Progenitor cell of endocrine pancreas (in vitro differentiated cells): ENCODE measurements at places on chromosomes 4 and X.

- DNase-seq: no peak
These were observed 92.3 kb downstream of the PSAPL1 start for GRCh38 chr4:7342223-7343080.

GRCh38 chr4:87419578-87420249 is 2.7 kb upstream of the NUDT9 start:
- no peak for DNase-seq

- no peak for DNase-seq
These were observed 88.2 kb downstream of the CFAP299 start for GRCh38 chr4:80423553-80424224.

DNA sequence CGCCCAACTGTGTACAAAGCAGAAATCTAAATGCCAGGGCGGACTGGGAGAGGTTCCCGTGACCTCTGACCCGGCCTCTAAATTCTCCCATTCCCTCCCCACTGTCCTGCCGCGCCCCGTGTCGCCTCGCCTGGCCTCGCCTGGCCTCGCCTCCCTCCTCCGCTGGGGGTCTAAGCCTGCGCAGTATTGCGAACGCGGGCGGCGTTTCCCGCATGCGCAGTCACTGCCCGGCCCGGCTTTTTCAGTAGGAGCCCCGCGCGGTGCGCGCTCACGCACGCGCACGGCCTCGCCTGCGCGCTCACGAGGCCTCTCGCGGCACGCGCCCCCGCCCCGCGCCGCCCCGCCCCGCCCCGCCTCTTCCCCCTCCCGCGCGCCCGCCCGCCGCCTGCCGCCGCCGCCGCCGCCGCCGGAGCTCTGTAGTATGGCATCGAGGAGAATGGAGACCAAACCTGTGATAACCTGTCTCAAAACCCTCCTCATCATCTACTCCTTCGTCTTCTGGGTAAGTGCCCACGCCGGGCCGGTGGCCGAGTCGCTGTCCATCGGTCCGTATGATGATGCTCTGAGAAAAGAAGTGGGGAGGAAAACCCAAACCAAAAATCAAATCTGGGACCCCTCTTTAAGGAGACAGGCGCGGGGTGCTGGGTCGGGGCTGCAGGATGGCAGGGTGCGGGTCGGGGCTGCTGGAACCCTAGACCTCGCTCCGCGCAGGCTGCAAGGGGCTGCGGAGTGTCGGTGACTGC is at the start of gene TSPAN7:
TSPAN7 (plus strand) TSS at position 417 of the 743 bp plus-strand sequence; CDS start at position 422, 5 bp downstream.
- peak; percentile 67 for DNase-seq

GRCh38 chr4:16775411-16776154 is 122.9 kb downstream of the LDB2 start:
- DNase-seq: no peak

DNA sequence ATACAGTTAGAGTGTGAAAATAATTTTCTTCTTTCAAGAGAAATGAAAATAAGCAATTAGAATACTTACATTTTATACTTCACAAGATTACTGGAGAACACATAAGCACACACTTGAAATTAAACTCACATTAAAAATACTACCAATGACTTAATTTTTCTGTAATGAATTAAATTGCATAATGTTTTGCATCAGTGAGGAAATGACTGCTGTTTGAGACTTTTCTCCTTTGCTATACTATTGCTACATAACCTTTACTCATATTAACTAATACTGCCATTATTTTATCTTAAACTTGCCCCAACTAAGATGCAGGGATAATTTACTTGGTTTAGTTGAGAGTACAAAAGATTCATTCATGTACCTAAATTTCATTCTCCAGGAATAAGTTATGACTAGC is 590.9 kb downstream of the ARAP2 start:
- no peak for DNase-seq

DNA sequence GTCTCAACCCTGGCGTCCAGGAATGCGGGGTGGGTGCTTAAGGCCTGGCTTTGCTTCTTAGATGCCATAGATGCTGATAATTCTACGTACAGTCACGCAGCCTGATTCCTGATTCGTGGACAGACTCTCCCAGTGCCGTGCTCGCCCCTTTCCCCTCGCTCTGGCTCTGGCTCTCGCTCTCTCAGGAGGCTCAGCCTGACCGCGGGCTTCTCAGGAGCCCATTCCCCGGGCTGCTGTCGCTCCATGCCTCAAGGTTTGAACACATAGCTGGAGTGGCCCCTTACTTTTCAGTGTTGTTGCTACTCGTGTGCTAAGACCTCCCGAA is 59.2 kb upstream of the ZC4H2 start:
- DNase-seq: no peak

DNA sequence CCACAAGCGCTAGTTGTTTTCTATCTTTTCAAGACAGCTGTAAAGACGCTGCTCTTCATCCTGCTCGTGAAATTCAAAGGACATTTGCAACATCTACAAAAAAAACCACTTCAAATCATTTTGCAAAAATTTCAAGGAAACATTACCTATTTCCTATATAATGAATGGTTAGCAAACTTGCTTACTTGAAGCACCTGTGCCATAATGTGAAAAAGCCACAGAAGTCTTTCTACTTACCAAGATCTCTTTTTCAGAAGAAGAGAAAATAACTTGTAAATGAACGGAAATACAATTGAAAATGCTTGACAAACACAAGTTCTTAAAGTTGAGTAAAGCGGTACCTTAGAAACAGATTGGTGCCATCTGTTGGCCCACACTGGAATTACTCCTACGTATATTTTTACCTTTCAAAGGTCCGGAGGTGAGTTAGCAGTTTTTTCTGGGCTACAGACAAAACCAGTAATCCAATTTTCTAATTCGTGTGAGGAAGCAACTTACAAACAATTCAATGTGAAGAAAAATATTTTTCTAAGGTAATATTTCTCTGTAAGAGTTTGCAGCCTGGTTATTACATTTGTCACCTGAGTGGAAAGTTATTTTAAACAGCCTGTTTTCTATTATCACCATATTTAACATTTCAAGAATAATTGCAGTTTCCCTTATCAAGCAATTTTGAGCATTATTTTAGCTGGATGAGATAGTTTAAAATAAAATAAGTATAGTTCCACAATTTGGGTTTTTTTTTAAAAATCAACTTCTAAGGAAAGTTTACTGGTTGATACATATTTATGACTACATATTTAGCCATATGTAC is at the start of gene TLR6:
TLR6 (minus strand) TSS at position 294 of the 814 bp plus-strand sequence. CDS start 27,344 bp downstream, outside the sequence.
- peak; percentile 36 for DNase-seq

DNA sequence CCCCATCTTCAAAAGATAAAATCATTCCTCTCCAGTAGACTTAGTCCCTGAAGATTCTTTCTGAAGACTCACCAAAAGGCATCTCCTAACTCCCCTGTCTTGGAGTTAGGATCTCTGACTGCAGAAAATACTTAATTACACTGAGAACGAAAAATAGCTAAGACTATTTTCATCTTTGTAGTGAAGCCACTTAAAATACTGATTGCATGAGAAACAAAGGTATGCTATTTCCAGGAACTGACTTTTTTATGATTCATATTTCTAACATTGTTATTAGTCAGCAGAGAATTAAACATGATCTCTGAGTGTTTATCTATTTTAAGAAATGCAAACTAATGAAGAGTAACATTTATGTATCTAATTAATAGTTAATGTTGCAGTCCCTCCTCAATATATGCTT is 71.8 kb upstream of the NR3C2 start:
- no peak for DNase-seq
